T-helper 9 cell (primary cell): ENCODE measurements at places on chromosomes 7 and 10.

DNA sequence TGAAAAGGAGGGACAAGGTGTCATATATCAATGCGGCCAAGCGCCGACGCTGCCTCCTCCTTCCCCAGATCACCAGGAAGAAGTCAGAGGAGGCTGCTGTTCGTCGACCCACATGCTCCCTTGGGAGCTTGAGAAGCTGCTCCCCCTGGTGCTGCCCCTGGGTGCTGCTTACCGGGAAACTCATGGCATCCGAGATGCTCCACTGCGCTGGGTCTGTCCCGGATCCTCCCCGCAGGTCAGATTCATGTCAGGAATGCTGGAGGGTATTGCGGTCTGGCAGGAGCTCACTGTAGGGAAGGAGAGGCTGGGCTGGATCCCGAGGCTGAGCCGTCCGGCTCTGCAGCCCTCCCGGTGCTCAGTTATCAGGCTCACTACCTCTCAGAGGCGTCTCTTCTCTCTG, 123.7 kb upstream of the FAM20C start:
- DNase-seq = no peak

- no peak for DNase-seq
Observed at GRCh38 chr10:102269017-102269416, 23.7 kb downstream of the GBF1 start.

- DNase-seq = no peak
Observed at GRCh38 chr7:130935564-130936157, 201.7 kb upstream of the KLF14 start.

DNA sequence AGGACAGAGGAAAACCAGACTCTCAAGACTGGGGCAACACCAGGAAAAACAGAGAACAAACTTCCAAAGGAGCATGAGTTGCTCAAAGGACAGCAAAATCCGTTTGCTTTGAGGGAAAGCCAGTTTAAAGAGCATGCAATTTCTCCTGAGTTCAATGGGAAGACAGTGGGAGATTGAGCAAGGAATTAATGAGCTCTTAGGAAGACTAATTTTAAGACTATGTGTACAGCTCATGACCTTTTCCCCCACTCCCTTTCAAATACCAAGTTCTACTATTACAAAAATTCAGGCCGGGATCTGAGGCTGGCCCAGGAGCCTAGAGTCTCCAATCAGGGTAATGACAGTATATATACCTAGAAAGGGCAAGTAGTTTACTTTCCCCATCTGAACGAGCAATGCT, 79.2 kb downstream of the EPDR1 start:
- no peak for DNase-seq

- no peak for DNase-seq
Observed at GRCh38 chr7:1124164-1124563, 35.8 kb downstream of the ZFAND2A start.

- DNase-seq = no peak
Observed at GRCh38 chr7:104878577-104878976, 135.4 kb upstream of the KMT2E start.

- no peak for DNase-seq
Observed at GRCh38 chr10:61589547-61590243, 73.0 kb upstream of the CABCOCO1 start.

- DNase-seq = no peak
Observed at GRCh38 chr7:49778731-49779270, 5.4 kb downstream of the VWC2 start.

DNA sequence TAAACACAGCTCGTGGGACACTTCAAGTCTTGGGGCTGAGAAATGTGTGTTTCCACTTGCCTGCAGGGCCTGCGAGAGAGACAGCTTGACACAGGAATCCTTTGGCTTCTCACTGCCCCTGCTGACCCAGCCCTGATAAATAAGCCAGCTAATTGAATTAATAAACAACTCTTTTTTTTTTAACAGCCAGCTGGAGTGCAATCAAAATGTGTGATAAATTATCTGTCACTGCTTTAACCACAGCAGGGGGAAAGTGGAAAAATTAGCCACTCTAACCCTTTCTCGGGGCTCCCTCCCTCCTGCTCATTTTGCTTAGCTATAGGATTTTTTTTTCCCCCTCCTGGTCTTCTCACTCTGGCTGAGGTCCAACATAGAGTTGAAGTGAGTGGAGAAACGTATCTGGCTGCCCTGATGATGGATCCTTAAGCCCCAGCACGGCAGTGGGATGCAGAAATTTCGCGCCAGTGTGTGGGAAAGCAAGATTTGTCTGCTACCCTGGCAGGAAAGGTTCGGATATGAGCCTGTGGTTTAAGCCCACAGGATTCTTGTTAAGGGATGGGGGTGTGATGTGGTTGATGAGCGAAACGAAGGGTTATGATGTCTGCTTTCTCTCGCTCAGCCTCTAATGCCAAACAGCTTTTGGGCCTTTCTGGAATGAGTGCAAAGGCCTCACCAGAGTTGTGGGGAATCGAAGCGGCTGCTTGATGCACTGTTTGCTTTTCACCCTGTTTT, 173.8 kb downstream of the TRIL start:
- DNase-seq = no peak

DNA sequence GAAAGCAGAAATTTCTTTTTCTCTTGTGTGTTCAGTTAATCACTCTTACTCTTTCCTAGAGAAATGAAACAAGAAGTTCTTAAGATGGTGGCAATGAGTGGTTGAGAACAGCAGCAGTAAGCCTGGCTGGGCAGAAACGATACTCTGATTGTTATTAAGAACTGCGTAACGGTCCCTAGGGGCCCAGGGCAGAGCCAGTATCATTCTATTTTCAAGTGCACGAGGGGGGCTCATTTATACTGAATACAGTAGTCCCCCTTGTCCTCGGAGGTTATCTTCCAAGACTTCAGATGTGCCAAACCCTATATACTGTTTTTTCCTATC, 64.9 kb downstream of the EEPD1 start:
- no peak for DNase-seq

DNA sequence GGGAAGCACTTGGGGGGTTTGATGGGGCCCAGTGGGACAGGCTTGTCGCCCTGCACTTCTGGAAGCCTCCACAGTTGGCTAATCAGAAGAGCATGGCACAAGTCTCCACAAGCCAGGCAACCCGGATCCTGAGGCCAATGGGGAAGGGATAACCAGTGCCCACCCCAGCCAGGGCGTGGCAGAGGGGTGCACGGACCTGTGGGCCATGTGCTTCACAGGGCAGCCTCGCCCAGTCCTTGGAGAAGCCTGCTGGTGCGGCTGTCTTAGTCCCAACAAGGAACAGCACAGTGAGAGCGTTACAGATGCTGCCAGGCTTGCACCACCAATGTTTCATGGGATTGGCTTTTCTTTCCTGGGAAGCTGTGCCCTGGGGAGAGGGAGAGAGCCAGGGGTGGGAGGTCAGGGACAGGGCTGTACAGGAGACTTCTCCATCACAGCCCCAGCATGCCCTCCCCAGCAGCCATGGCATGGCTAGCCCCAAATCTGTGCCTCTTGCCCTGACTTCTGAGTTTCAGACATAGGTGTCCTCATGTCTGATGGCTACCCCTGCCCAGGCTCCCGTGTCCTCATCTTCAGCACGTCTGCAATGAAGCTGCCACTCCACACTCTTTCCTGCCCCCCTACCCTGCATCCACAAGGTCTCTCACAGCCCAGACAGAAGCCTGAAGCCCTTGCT, 116.0 kb downstream of the PTPN20 start:
- DNase-seq = no peak

DNA sequence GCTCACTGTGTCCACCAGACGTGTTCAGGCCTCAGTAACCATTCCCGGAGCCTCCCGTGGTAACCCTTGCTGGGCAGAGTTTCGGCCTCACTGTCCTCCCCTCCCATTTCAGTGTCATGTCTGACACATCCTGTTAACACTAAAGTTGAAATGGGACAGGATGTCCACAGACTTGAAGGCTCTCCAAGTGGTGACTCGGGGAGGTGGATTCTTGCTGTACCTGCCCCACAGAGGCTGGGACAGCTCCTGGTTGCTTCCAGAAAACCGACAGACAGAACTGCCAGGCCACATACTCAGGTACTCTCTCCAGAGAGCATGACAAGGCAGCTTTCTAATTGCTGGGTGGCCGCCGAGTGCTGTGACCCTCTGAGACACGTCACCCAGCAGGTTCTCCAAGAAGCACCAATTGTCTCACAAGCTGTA, 17.9 kb upstream of the CYTH3 start:
- no peak for DNase-seq

- no peak for DNase-seq
Observed at GRCh38 chr7:47150497-47151260, 431.2 kb downstream of the TNS3 start.

- DNase-seq = no peak
Observed at GRCh38 chr7:155001756-155002410, 1.0 kb downstream of the PAXIP1 start.

DNA sequence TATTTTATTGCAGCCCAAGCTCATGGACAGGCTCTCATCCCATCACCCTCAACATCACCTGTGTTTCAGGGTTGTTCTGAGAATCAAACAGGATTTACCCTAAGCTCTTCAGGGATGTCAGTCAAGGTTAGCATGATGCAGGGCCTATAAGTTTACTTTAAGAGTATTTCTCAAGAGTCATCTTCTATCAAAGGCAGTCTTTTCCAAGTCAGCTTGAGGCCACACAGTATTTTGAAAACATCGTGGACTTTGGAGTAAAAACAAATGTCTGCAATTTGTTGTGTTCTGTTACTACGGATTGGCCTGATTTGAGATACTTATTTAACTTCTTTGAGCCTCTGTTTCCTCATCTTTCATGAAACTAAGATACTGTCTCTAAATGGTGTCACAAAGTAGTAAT, 42.0 kb upstream of the NRP1 start:
- DNase-seq = no peak

- no peak for DNase-seq
Observed at GRCh38 chr7:132206594-132206993, 369.7 kb downstream of the PLXNA4 start.

GRCh38 chr7:70178787-70179186, 580.5 kb downstream of the AUTS2 start:
- no peak for DNase-seq

- no peak for DNase-seq
Observed at GRCh38 chr10:90924552-90924951, 3.7 kb upstream of the ANKRD1 start.

DNA sequence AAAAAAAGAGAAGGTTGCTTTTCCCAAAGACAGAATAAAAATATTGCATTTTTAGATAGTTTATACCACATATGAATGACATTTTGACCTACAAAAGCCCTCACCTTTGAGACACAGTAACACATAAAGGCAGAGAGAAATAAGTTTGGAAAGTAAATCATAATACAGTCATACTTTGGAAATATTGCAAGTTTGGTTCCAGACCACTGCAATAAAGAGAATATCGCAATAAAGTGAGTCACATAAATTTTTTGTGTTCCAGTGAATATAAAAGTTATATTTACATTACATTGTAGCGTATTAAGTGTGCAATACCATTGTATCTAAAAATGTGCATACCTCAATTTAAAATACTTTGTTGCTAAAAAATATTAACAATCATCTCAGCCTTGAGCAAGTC, 40.3 kb downstream of the CCDC71L start:
- no peak for DNase-seq

GRCh38 chr7:120402079-120402767, 129.2 kb downstream of the KCND2 start:
- no peak for DNase-seq
